ENCODE measurements at places on chromosomes 1 and 21. TPM values are rescaled to one million over a fixed set of nuclear protein-coding genes. Genes with fewer than 3 reads are reported as not detected.

KIAA0319L gene
- 35.7 TPM for total RNA-seq

ASCL5 gene
- total RNA-seq: 0.26 TPM

DNA sequence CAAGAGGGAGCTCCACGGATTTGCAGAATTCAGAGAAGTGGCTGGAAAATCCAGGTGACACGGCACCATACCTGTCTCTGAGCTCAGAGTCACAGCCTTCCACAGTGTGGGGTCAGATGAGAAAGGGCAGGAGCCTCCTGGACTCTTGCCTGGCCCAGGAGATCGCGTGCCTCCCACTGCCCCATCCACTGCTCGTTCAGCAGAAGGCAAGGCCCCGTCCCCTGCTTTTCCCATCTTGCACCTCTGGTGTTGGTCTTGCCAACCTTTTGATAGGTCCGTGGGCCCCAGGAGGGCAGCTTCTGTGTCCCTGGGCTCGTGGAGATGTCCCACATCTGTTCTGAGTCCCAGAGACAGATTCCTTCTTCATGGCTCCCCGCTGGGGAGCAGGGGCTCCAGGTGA, 83.7 kb upstream of the VAMP3 start:
- DNase-seq: peak; percentile 17

DNA sequence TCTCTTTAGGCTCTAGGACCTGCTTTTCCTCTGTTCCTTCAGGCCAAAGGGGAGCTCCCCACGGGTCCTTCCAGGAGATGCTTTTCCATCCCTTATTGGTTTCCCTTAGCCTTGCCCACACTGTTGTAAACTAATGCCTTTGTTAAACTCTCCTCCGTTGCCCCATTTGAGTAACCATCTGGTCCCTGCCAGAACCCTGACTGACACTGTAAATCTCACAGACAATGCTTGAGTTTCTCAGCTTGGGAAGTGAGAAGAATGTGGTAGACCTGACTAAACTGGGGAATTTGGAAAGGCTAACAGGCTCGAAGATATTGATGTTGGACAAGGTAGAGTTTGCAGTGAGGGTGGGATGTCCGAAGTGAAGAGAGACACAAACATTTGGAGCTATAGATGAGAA, 11.4 kb downstream of the AKNAD1 start:
- no peak for DNase-seq

KRTAP19-8 gene
- total RNA-seq: not detected

OR14K1 gene
- not detected for total RNA-seq

- DNase-seq: no peak
Observed at GRCh38 chr1:31788825-31789256, 24.7 kb upstream of the ADGRB2 start.

PGLYRP3 gene
- not detected for total RNA-seq

PLA2G2C gene
- not detected for total RNA-seq

CFHR3 gene
- total RNA-seq: not detected

GRCh38 chr1:31667065-31667785, 22.5 kb upstream of the PEF1 start:
- no peak for DNase-seq

GCSAML gene
- 0.19 TPM for total RNA-seq

- DNase-seq: no peak
Observed at GRCh38 chr1:171716616-171717015, 25.2 kb downstream of the VAMP4 start.

DNA sequence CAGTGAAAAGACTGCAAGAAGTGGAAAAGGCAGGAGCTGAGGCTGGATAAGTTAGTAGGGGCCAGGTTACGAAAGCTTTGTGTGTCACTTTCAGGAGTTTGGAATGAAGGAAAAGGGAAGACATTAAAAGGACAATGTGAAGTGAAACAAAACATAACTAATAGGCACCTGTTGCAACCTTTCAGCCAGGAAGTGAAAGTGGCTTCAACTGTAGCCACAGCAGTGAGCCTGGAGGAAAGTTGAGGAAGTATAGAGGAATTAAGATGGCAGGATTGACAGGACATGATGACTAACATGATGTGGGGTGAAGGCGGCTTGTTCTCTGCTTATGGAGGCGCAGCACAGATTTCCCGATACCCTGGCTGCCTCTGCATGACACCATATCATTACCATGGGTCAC, 68.9 kb downstream of the C4BPA start:
- no peak for DNase-seq

SYDE2 gene
- 5.0 TPM for total RNA-seq

DRAXIN gene
- total RNA-seq: not detected

DNA sequence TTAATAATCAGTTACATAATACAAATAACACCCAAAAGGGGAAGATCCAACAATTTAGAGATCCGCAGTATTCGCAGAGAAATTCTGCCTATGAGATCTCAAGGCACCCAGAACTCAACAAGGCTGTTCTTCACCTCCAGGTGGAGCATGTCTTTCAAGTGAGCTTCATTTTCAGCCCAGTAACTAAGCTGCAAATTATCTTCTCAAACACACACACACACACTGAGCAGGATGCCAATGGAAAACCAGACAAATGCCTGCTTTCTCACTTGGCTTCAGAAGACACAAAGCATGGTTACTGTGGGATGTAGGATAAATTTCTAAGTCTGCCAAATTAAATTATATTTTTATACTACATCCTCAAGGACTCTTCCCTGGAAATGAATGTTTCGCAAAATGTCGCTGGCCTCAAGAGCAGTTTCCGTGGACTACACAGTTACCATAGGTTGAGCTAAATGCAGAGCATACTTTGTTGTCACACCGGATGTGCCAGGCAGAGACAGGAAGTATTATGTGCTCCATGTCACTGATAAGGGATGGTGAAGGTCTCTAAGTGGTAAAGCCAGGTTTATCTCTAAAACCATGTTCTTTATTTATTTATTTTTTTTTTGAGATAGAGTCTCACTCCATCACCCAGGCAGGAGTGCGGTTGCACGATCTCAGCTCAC, 30.3 kb downstream of the UBR4 start:
- no peak for DNase-seq

CHRNB2 gene
- not detected for total RNA-seq

GRCh38 chr1:119027759-119028158, 39.6 kb upstream of the TBX15 start:
- DNase-seq: no peak

DNA sequence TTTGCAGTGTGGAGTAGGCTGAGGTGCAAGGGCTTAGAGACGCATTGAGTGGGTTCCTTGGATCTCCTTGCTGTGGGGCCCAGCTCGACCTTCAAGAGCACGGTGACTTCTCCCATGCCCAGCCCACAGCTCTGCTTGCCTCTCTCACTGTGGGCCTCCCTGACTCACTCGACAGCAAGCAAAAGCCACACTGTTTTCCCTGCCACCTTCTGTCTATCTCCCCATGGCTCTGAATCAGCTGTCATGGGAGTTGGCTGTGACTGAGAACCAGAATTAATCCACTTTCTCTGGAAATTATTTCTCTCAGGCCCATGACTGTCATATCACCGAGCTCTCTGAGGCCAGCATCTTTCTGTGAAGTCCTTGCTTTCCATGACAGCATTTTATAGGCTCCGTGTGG, 140.7 kb downstream of the NOS1AP start:
- no peak for DNase-seq

- DNase-seq: no peak
Observed at GRCh38 chr1:99980928-99981327, 11.1 kb downstream of the SLC35A3 start.

RRP15 gene
- total RNA-seq: 32.0 TPM

Data from psoas muscle (tissue), 8 donors.